ENCODE measurements at places on chromosomes 1 and 21. TPM values are rescaled to one million over a fixed set of nuclear protein-coding genes. Genes with fewer than 3 reads are reported as not detected.

Gene MROH7
- total RNA-seq = 0.27 TPM

Gene GIPC2
- total RNA-seq = 0.74 TPM

Gene CD101
- 0.09 TPM for total RNA-seq

GRCh38 chr1:2231532-2232254 is 3.6 kb downstream of the SKI start:
- DNase-seq = peak; percentile 87

DNA sequence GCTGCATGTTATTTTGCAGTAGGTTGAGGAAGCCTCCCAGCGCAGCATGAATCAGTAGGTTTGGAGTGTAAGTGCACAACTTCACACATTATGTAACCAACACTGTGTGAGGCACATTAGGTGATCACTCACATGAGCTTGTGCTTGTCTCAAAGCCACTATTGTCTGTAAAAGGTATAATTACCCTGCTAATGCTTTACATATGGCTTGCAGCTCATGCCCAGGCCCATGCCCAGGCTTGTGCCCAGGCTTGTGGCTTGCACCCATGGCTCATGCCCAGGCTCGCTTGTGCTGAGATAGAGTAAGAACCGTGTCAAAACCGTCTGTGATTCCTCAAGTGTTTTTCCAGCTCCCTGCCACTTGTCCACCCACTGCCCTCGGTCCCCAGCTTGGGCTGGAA is 596.3 kb downstream of the LTN1 start:
- DNase-seq = no peak

- DNase-seq = no peak
Measured at GRCh38 chr21:19830446-19830845, 1167.8 kb upstream of the NCAM2 start.
